ENCODE measurements at places on chromosomes 6 and 20.

DNA sequence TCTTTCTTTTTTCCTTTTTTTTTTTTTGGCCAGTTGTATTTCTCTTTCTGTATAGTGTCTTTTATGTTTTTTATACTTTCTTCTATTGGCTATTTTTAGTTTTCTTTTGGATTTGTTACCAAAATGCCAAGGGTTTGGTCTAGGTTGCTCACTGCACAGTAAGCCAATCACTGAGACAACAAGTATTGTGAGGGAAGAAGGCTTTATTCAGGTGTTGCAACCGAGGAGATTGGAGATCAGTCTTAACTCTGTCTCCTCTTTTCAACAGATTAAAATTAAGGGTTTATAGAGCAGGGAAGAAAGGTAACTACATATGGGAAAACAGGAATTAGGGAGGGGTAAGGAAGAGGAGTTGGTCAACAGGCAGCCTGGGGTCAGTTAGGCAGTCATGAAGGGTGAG lies 10.1 kb upstream of the TRIM26 start:
- DNase-seq, result no peak

- no peak for DNase-seq
These were observed 4.2 kb upstream of the NCR3 start for GRCh38 chr6:31597006-31597405.

GRCh38 chr6:44122801-44123200 lies 4.5 kb downstream of the MRPL14 start:
- no peak for DNase-seq

DNA sequence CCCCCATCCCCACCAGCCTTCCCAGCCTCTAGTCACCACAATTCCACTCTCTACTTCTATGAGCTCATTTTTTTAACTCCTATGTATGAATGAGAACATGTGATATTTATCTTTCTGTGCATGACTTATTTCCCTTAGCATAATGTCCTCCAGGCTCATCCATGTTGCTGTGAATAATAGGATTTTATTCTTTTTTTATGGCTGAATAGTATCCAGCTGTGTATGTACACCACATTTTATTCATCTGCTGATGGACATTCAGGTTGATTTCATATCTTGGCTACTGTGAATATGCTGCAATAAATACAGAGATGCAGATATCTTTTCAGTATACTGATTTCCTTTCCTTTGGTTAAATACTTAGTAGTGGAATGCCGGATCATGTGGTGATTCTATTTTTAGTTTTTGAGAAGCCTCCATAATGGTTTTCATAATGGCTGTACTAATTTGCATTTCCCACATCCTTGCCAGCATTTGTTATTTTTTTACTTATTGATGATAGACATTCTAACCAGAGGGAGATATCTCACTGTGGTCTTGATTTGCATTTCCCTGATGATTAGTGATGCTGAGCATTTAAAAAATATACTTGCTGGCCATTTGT lies 194.9 kb downstream of the PACRG start:
- no peak for DNase-seq

- no peak for DNase-seq
These were observed 9.4 kb downstream of the TREML2 start for GRCh38 chr6:41191569-41191968.

DNA sequence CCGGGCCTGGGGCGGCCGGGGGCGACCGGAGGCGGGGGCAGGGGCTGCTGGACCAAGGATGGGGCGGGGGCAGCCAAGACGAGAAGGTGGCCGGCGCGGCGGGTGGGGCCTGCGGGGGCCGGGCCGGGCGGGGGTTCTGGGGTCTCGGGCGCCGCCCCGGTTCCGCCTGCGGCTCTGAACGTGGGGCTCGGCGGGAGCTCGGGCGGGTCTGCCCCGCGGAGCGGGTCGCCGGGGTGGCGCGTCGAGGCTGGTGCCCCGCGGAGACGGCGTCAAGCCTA lies 204 bp downstream of the ADRM1 start:
- no peak for DNase-seq

DNA sequence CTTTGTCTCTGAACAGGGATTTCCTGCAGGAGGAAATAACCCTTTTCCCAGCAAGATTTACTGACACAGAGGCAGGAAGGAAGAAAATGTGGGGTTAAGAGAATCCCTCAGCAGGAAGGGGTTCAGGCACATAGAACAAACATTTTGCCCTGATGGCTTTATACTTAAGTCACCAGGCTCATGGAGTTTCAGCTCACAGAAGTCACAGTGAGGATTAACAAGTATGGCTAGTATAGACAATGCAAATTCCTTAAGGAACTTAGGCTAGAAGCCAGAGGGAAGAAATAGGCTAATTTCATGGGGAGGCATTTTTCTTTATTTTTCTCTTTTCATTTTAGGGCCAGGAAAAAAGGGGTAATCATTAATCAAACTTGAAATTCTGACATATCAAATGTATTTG lies 50.2 kb downstream of the MCHR2 start:
- DNase-seq, result no peak

DNA sequence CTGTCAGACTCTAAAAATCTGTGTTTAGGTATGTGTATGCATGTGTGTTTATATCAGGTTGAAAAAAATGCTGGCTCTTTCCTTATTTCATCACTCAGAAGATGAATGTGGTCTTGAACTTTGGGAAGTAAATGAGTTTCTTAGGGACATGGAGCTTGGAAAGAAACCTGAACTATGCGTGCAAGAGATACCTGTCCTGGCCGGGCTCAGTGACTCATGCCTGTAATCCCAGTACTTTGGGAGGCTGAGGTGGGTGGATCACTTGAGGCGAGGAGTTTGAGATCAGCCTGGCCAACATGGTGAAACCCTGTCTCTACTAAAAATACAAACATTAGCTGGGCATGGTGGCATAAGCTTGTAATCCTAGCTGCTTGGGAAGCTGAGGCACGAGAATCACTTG lies 4.4 kb upstream of the GLP1R start:
- no peak for DNase-seq

DNA sequence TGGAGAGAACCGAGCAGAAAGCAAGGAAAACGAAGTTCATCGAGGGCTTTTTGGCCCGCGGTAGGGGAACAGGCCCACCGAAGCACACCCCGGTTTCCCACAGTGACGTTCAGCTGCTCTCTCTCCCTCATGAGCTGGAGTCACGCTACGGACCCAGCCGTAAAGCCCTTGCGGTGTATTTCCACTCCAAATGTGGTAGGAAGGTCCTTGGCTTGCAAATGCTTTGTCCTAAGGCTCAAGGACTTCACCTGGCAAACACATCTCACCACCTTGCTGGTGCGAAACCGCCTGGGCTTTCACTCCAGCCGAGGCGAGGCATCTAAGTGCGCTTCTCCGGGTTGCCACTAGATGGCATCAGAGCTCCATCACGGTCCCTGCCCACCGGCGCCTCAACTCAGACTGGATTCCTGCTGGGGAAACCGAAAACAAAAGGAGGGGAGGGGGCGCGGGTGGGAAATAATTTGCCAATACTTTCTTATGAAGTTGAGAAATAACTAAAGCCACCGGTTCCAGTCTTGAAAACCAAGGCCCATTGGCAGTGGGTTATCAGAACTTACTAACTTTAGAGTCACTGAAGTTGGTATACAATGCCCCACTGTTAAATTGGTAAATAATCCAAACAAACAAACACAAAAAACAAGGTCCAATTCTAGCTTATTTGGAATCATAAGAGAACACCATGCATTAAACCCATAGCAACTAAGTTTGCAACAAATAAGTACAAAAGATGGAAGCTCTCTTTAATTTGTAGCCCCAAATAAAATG lies 13.4 kb upstream of the FOXC1 start:
- DNase-seq, result no peak

GRCh38 chr6:135233686-135234491 lies 52.8 kb downstream of the MYB start:
- DNase-seq, result no peak

DNA sequence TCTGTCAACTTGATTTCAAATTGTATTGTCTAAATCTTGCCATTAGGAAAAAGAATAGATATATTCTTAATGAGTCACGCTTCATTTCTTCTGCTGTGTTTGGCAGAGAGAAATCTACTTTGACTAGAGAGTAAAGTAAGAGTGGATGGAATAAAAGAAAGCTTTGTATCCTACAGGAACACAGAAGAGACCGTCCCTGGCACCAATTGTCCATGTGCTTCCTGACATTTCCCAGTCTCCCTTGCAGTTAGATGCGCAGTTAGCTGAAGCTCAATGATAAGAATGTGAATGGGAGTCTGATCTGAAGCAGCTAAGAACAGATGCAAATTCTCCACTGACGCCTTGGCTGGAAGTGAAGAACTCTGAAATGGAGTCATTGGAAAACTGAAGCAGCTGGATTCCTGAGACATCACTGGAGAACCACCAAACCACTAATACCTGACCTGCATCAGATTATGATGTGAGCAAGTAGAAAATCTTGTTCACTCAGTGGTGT lies 528.2 kb upstream of the MARCKS start:
- no peak for DNase-seq

GRCh38 chr6:73803562-73804241 lies 107.7 kb downstream of the CD109 start:
- DNase-seq, result peak; percentile 18

- no peak for DNase-seq
These were observed 928.9 kb downstream of the EYS start for GRCh38 chr6:64777941-64778785.

All from iPS DF 6.9 (cell line).